ENCODE measurements at places on chromosomes 5 and 9. TPM values are rescaled to one million over a fixed set of nuclear protein-coding genes. Genes with fewer than 3 reads are reported as not detected.
A peak's percentile ranks its signal among the peaks of the same experiment; 100 is the strongest.

DNA sequence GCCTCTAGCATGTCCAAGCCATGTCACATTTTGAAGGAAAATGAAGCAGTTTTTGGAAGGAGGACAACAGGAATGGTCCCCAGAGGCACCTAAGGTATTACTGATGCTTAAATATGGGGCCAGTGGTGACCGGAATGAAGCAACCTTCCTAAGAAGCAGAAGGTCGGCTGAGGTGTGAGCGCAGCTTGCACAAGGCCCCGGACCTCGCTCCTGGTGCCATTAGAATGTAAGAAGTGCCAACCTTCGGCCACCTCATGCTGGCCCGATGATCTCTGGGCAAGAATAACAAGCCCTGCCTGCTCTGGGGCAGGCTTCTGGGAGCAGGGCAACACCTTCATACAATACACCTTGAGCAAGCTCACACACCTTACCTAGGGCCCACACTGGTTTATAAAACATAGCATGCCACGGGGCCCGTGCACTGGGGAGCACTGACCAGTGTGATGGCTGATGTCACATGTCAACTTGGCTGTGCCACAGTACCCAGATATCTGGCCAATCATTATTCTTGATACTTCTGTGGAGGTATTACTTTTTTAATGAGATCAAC, 21.9 kb downstream of the SEMA4D start:
- no peak for DNase-seq

DNA sequence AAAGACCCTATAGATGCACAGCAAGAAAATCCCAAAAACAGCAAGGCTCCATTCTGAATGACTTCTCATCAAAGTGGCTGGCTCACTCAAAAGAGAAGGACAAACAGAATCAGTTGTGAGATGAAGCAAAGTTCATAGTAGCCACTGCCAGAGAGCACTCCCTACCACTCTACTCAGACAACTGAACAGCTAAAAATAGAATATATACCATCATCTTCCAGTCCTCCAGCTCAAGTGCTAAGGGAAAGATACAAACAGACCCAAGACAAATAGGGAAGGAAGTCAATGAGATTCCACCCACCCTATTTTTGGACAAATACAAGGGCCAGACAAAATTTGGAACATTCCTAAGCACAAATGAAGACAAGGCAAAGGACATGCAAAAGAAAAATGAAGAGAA, 20.6 kb downstream of the GNAQ start:
- DNase-seq = no peak

GRCh38 chr9:112028242-112029221, 131.9 kb downstream of the UGCG start:
- no peak for DNase-seq

DNA sequence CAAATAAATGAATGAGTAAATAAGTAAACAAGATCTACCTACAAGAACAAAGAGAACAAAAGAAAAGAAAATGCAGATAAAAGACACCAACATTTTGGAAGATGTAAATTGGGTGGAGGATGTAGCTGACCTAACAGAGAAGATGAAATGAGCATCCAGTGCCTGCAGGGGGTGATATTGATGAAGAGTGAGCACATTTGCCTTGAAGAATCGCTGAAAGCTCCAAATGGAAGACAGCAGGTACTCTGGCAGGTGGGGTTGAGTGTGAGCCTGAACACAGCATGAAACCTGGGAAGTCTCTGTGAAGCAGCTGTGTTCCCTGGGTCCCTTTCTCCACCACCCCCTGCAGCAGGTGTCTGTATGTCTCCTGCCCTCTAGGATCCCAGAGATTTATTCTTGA, 125.6 kb downstream of the NXNL2 start:
- peak; percentile 59 for DNase-seq

- DNase-seq = peak; percentile 92
Observed at GRCh38 chr5:78889369-78890140, 95.6 kb downstream of the ARSB start.

DNA sequence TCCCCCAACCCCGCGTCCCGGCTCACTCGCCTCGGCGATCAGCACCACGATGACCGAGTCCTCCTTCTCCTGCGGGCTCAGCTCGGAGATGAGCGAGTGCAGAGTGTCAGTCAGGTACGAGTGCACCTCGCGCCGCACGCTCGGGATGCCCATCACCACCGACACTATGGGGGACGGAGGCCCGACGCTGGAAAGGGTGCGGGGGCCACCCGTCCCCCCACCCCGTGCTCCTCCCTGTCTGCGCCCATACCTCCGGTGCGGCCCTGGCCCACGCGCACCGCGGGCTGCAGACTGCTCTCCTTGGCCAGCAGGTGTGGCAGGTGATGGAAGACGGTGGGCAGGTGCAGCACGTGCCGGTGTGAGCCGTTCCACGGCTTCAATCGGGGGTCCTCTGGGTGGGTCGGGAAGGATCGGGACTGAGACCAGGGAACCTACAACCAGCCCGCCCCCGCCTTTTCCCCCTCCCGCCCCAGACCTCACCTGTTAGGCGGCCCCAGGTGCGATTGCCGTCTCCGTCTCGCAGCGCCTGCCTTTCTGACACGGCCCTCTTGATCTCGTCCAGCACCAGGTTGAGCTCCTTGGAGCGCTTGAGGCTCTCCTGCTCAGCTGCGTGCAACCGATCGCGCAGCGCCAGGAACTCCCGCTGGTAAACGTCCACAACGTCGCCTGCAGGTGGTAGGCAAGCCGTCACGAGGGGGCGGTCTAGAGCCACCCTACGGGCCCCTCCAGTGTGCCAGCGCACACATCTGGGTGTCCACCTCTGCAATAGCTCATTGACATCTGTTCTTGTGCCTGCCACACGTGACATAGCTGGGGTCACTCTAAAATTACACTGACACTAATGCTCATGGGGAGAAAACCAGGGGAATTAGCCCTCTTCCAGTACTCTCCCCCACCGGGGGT, 5.1 kb downstream of the MGAT4B start:
- no peak for DNase-seq

GRCh38 chr9:80698725-80699410, 990.5 kb downstream of the TLE1 start:
- no peak for DNase-seq

GRCh38 chr5:123428521-123429220, 5.5 kb upstream of the CEP120 start:
- DNase-seq = no peak

GRCh38 chr5:153658606-153659005, 168.1 kb downstream of the GRIA1 start:
- DNase-seq = peak; percentile 28

GRCh38 chr9:126463426-126463825, 136.8 kb downstream of the MVB12B start:
- DNase-seq = no peak

GABRA1 gene
- not detected for total RNA-seq

FSTL4 gene
- not detected for total RNA-seq

SLC6A19 gene
- total RNA-seq = not detected

VCAN gene
- total RNA-seq = 327 TPM

TXNDC8 gene
- not detected for total RNA-seq

ANXA1 gene
- total RNA-seq = 1,002 TPM

POU5F2 gene
- 0.76 TPM for total RNA-seq

TRPM3 gene
- not detected for total RNA-seq

All from GM23248 (cell line).